ENCODE measurements at places on chromosomes 2 and 18.

- DNase-seq, result no peak
Observed at GRCh38 chr18:3284501-3284900, 22.6 kb downstream of the MYL12B start.

- DNase-seq, result no peak
Observed at GRCh38 chr2:217314021-217314460, 454.2 kb upstream of the TNP1 start.

- no peak for DNase-seq
Observed at GRCh38 chr18:77081390-77081778, 51.2 kb downstream of the MBP start.

DNA sequence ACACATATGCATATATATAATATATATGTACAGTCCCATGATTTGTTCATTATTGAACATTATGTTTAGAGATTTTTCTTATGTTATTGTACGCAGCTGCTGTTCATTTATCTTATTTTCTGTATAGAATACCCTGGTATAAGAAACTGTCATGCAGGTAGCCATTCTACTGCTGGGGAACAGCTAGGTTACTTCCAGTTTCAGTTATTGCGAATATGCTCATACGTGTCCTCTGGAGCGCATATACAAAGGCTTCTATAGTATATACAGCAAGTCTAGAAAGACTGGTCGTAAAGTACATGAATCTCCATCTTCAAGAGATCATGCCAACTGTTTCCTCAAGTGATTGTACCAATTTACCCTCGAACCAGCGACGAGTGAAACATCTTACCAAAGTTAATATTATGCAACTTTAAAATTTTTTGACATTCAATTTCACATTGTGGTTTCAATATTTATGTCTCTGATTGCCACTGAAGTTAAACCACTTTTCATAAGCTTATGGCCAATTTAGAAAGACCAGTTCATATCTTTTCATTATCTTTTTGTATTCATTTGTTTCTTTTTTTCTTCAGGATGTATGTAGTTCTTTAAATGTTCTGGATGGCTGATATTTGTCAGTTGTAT lies 53.5 kb downstream of the RDH14 start:
- no peak for DNase-seq

DNA sequence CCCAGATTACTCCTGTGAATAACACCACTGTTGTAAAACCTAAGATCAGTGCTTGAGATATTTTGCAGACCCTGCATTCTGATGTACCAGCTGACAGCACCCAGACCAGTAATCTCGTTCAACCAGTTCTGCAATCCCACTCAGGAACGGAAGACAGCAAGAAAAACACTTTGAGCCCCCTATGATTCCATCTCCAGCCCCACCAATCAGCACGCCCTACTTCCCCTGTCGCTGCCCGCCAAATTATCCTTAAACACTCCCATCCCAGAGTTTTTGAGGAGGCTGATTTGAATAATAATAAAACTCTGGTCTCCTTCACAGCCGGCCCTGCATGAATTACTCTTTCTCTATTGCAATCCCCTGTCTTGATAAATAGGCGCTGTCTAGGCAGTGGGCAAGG lies 173.9 kb upstream of the CDH2 start:
- DNase-seq, result no peak

GRCh38 chr2:232984451-232985207 lies 28.4 kb downstream of the NGEF start:
- DNase-seq, result no peak

- no peak for DNase-seq
Observed at GRCh38 chr18:22223254-22223964, 54.0 kb downstream of the GATA6 start.

DNA sequence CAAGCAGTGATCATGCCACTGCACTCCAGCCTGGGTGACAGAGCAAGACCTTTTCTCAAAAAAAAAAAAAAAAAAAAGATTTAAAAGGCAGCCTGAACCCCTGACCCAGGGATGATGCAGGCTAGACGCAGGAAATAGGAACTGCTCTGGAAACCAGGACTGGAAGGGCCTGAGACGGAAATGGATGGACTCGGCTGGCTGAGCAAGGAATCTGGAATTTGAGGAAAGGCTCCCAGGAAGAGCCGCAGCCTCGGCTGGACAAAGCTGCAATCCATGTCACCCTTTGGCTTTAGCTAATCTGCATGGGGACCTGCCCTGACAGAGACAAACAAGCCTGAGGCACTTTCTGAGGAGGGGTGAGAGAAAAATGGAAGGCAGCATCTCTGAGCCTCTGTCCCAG lies 55.0 kb upstream of the DAPL1 start:
- no peak for DNase-seq

DNA sequence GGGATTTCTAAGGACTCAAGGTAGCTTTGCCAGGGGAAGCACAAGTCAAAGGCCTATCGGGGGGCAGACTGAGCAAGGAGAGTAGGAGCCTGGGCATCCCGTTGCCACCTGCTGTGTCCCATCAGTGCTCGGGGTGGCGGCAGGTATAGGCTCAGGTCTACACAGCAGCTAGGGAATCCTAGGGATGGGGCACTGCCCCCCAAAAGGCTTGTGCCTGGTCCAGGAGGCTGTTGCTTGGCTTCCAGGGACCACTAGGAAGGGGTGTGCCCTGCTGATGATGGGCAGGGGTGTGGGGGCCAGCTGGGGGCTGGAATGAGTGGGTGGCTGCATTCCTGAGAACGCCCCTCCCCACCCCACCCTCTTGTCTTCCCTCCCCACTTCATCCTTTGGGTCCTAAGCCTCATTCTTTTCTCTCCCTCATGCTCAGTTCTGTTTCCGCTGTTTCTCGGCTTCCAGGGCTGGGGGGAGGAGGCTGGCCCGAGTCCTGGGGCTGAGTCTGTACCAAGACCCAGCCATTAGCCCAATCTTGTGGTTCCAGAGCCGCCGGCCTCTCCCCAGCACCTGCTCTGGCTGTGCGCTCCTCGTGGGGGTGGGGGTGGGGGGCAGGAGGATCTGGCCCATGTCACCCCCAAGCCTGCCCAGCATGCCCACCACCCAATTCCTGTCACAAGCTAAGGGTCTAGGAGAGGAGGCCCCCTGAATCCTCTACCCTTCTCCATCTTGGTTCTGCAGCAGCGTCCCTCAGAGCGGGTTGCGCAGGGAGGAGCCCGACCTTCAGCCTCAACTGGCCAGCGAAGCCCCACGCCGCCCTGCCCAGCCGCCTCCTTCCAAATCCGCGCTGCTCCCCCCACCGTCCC lies 12.8 kb downstream of the SPEG start:
- no peak for DNase-seq

DNA sequence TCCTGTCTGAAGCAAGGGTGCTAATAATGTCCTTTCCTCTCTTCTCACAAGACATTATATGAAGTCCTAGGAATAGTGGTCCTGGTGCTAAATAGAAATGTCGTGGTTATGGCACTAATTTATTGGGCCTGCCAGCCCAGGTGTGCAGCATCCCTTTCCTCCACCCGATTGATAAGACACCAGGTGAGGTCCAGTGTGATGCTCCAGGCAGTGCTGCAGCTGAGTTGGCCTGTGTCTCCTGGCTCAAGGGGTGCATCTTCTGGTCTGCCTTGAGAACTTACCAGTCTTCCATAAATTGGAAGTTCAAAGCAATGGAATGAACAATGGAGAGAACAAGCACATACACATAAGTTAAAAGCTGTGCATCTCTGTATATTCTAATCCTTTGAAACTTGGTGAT lies 26.9 kb downstream of the CRIM1 start:
- DNase-seq, result no peak

DNA sequence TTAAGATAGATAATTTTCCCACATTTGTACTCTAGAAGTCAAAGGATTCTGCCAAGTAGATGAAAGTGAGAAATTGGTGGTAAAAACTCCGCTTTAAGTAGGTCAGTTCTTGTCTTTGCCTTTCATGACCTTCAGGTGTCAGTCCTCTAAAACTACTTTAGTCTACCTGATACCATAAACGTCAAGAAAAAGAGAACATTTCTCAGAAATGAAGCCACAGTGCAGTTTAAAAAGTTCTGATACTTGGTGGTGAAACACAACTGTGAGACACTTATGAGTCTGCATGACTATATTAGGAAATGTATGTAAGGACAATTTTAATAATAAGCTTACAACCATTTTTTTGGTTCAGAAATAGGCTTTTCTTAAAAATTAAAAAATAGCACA lies 583.3 kb downstream of the SATB2 start:
- no peak for DNase-seq

DNA sequence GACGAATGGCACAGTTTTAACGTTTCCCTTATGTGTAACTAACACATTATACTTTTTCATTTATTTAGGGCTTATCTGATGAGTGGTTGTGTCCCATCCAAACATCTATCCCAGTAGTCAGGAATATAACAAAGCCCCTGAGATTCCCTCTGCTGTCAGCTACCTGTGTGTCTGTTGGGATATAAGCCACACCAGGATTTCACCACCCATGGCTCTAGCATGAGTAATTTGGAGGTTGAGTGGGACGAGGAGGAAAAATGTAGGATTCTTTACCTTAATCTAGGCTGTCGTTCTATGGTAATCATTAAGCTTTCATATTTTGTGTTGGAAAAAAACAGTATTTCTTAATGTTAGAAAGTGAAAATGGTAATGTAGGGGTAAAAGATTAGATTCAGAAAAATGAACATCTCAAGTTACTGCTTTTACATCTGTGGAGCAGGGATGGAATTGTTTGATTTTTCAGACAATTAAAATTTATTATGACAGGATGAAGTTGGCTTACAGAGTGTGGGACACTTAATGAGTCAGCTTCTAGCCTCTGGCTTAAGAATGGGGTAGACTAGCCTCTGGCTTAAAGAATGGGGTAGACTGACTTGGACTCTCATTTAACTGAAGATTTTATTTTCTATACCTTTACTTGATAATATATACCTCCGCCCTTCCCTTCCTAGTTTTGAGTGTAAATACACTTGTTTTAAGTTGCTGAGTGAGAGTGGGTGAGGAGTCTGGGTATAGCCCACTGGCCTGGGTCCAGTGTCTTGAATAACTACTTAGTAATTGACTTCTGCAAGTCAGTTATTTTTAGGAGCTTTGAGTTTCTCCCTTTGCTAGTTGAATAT lies 88.5 kb upstream of the RANBP2 start:
- no peak for DNase-seq

DNA sequence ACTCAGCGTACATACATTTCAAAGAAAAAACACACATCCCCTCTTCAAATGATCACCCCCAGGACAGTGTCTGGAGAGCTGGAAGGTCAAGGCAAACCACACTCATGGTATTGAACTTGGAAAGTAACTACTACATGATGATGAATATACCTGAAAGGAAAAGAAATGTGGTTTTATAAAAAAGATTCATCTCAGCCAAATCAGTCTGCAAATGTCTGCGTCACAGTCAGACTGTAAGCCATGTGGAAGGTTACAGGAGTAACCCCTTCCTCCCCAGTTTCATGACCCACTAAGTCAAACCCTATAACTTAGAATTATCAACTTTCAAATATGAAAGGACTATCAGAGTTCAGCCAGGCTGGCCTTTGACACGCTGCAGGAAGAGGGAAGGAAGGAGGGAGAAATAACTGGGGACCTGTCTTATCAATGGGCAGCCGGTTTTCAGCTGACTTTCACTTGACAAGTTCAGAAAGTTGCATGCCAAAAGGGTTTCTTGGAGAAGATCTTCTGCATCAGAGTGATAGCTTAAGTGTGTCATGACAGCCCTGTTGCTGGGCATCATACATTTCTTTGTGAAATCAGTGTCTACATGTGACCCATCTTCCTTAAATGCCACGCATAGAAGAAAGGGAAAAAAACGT lies 7.0 kb upstream of the BMP10 start:
- DNase-seq, result no peak

GRCh38 chr2:209138079-209138478 lies 285.8 kb upstream of the MAP2 start:
- no peak for DNase-seq

GRCh38 chr2:45849491-45850283 lies 198.2 kb downstream of the PRKCE start:
- DNase-seq, result no peak
